ENCODE measurements at places on chromosomes 3 and 15.
A peak's percentile ranks its signal among the peaks of the same experiment; 100 is the strongest.

- DNase-seq: no peak
These were observed 84.4 kb downstream of the OCA2 start for GRCh38 chr15:28014623-28015200.

GRCh38 chr3:191333298-191333880 is 3.1 kb upstream of the UTS2B start:
- DNase-seq: no peak

- DNase-seq: no peak
These were observed 1.4 kb downstream of the CEMIP start for GRCh38 chr15:80780416-80781221.

DNA sequence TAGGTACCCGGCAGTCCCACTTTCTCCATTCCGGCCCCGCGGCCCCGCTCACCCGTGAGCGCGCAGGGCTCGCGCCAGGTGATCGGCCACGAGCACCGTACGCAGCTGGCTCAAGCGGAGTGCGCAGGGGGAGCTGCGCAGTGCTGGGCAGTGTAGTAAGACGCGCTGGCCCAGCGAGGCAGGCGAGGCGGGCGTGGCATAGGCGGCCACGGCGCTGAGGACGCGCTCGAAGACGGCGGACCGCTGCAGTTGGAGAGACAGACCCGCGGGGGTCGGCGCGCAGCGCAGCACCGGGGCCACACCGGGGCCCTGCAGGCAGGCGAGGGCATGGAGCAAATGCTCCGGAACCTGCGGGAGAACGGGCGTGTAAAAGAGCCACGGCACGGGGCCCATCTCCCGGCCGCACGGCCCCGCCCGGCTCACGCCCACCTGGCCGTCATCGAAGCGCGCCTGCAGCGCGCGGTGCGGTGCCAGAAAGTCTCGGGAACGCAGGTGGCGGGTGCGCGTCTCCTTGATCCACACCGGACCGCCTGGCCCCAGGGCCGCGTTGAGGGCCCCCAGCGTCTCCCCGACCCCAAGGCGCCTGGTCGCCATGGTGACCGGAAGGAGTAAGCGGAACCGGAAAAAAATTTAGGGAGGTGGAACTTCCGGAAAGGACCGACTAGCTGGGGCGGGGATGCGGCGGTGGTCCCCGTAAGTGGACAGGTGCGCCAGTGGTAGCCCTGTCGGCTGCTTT is at the start of gene DALRD3:
DALRD3 (minus strand) TSS at position 610 of the 736 bp plus-strand sequence; CDS start at position 594, 16 bp downstream.
- peak; percentile 77 for DNase-seq

- no peak for DNase-seq
These were observed at the start of the genes DUOX1 and DUOXA1 for GRCh38 chr15:45129651-45130129. Gene DUOX1, plus strand, starts transcription at chr15:45129994. Its CDS starts 1,973 bp downstream, at chr15:45131967. Gene DUOXA1, minus strand, starts transcription at chr15:45129879. Its CDS starts 6,865 bp downstream, at chr15:45123014.

DNA sequence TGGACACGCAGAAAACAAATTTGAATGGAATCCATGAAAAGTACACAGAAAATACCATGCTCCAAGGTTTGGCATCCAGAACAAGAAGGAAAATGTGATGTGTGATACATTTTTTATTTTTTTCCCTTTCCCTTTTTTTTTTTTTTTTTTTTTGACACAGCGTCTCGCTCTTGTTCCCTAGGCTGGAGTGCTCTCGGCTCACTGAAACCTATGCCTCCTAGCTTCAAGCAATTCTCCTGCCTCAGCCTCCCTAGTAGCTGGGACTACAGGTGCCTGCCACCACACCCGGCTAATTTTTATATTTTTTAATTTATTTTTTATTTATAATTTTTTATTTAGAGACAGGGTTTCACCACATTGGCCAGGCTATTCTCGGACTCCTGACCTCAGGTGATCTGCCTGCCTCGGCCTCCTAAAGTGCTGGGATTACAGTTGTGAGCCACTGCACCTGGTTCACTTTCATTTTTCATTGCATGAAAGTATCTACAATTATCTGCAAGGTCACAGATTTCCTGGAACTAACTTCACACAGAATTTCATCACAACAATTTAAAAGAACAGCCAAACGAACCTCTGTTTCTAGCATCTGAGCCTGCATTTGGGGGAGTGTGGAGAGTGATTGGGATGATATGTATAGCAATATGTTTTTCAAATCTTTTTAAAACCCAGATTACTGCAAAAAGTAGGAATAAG is 8.3 kb downstream of the POU1F1 start:
- no peak for DNase-seq

- no peak for DNase-seq
These were observed 69.0 kb downstream of the RBM6 start for GRCh38 chr3:50008931-50009330.

- DNase-seq: no peak
These were observed 57.8 kb downstream of the CDC25A start for GRCh38 chr3:48130321-48130904.

- no peak for DNase-seq
These were observed 88.4 kb upstream of the GALNT15 start for GRCh38 chr3:16085884-16086608.

- no peak for DNase-seq
These were observed 43.9 kb downstream of the NR1I2 start for GRCh38 chr3:119825820-119826219.

GRCh38 chr15:39599871-39600270 is 19.0 kb downstream of the THBS1 start:
- no peak for DNase-seq

DNA sequence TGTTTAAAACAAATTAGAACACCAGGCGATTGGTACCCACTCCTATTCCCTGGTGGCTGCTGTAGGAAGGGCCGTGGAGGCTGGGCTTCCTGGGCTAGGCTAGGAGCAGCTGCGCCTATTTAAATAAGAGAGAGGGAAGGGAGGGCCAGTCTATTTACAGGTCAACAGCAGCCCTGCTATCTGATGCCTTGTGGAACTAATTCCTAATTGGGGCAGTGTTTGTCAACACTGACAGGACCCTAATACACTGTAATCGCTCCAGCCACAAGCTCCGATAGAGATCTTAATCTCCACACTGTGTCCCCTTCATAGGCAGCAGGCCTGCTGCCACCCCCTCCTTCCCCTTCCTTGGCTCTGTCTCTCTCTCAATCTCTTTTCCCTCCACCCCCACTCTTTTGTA is 116.9 kb upstream of the SOX14 start:
- DNase-seq: no peak

DNA sequence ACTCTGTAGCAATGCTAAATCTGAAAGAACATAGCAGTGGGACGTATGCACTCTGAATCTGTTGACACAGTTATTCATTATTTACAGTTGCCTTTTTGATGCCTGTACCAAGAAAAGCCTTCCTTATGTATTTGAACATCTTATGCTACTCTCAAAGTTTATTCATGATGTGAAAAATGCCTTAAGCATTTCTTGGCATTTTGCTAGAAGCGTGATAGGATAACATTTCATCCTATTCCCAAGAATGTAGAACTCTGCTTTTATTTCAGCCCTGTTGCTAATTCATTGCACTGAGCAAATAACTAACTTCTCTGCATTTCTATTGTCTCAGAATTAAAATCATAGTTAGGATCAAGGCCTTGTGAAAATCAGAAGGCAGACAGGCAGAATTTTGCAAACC is 105.5 kb downstream of the STRIT1 start:
- no peak for DNase-seq

DNA sequence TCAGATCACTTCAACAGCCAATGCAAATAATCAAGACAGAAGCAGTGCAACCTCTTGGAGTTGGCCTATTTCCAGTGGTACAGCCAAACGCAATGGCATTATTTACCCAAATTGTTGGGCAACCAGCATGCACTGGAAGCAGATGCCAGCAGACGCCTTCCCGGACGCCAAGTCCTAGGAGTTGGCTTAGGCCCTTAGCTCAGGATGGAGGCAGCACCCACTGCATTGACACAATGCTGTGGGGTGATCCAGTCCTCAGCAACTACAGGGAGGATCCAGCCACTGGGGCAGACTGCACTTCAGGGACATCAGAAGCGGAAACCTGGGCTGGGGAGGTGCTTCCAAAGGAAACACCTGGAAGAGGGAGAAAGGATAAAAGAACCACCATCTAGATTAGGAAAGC is 290.4 kb downstream of the FAM43A start:
- peak; percentile 35 for DNase-seq

- DNase-seq: no peak
These were observed 28.4 kb downstream of the THSD4 start for GRCh38 chr15:71143373-71144310.

All from NCI-H2081 (cell line).